ENCODE measurements at places on chromosomes 1 and 21. TPM values are rescaled to one million over a fixed set of nuclear protein-coding genes. Genes with fewer than 3 reads are reported as not detected.

Gene ORC1
- polyA plus RNA-seq: 10.4 TPM

Gene ZBTB17
- polyA plus RNA-seq: 30.6 TPM

Gene FMN2
- 6.9 TPM for polyA plus RNA-seq

Gene RASSF5
- 5.1 TPM for polyA plus RNA-seq

Gene SPRR2F
- polyA plus RNA-seq: not detected

Gene ITGB2
- 11.8 TPM for polyA plus RNA-seq

Gene OR2T2
- polyA plus RNA-seq: not detected

Gene C1orf185
- polyA plus RNA-seq: not detected

Gene NUF2
- 45.3 TPM for polyA plus RNA-seq

Gene OR2L5
- polyA plus RNA-seq: not detected

Gene GBP7
- polyA plus RNA-seq: not detected

Gene C1orf87
- polyA plus RNA-seq: 0.28 TPM

Gene FMO5
- polyA plus RNA-seq: 10.5 TPM

Gene PRR9
- polyA plus RNA-seq: not detected

Gene UCK2
- 24.0 TPM for polyA plus RNA-seq

Gene KCNE2
- polyA plus RNA-seq: 1.8 TPM

Gene TDRD5
- polyA plus RNA-seq: 5.1 TPM

Gene SLC5A9
- polyA plus RNA-seq: 20.6 TPM

Gene KCNJ9
- polyA plus RNA-seq: 0.12 TPM

Gene OR10J1
- polyA plus RNA-seq: 0.03 TPM

Gene ZBTB8B
- polyA plus RNA-seq: 2.3 TPM

Gene ZNF672
- 20.2 TPM for polyA plus RNA-seq

Gene OLFML3
- polyA plus RNA-seq: 131 TPM

Gene SPRR2B
- not detected for polyA plus RNA-seq

Gene PADI2
- 2.7 TPM for polyA plus RNA-seq

Gene MEAF6
- 108 TPM for polyA plus RNA-seq

Gene RIPK4
- 14.4 TPM for polyA plus RNA-seq

Gene HMGN2
- polyA plus RNA-seq: 1,264 TPM

Gene FCRL1
- polyA plus RNA-seq: 0.05 TPM

Gene TMEM200B
- 13.4 TPM for polyA plus RNA-seq

Gene SPRR2G
- not detected for polyA plus RNA-seq

Gene CFHR3
- polyA plus RNA-seq: 0.50 TPM

Gene FCGR3B
- polyA plus RNA-seq: not detected

Gene CD5L
- polyA plus RNA-seq: not detected

Gene TIPRL
- 53.5 TPM for polyA plus RNA-seq

Gene LENEP
- 0.93 TPM for polyA plus RNA-seq

Gene LEMD1
- polyA plus RNA-seq: 3.9 TPM

Gene RHD
- 2.1 TPM for polyA plus RNA-seq

Gene NGF
- polyA plus RNA-seq: 1.8 TPM

Gene IVL
- 0.23 TPM for polyA plus RNA-seq

Gene RIPPLY3
- polyA plus RNA-seq: 3.1 TPM

Measured in left kidney (tissue), 8 donors.